ENCODE measurements at places on chromosomes 3 and 15. TPM values are rescaled to one million over a fixed set of nuclear protein-coding genes. Genes with fewer than 3 reads are reported as not detected.

COPB2 gene
- total RNA-seq: 101 TPM

DZIP1L gene
- total RNA-seq: 0.37 TPM

HGD gene
- 0.55 TPM for total RNA-seq

NUP210 gene
- total RNA-seq: 196 TPM

SERPINI2 gene
- total RNA-seq: not detected
